T-helper 1 cell treated with Interleukin-12 subunit alpha and Interleukin-12 subunit beta and Interleukin-4 antibody, amounts not matched to agents 30 ng/mL and 1 ng/mL, for 36 hours (primary cell): ENCODE measurements at places on chromosomes 7 and 10. TPM values are rescaled to one million over a fixed set of nuclear protein-coding genes. Genes with fewer than 3 reads are reported as not detected.

Gene FOXK1
- 38.3 and 39.5 TPM in 2 replicates for total RNA-seq

Gene NME8
- not detected in 2 replicates for total RNA-seq

Gene PRXL2A
- total RNA-seq = 8.2 and 9.6 TPM in 2 replicates

Gene SLC18A2
- total RNA-seq = not detected in 2 replicates

Gene SEPTIN7
- 219 TPM in 2 replicates for total RNA-seq

Gene CPA5
- 0.90 and 0.91 TPM in 2 replicates for total RNA-seq

Gene WDFY4
- total RNA-seq = 0.10 and 0.29 TPM in 2 replicates

Gene RTKN2
- 7.2 and 7.8 TPM in 2 replicates for total RNA-seq

Gene SFXN2
- total RNA-seq = 20.9 and 25.6 TPM in 2 replicates

Gene DYDC2
- not detected in 2 replicates for total RNA-seq

Gene KIAA1217
- 4.6 and 5.3 TPM in 2 replicates for total RNA-seq

Gene ELFN1
- 0.10 and 0.17 TPM in 2 replicates for total RNA-seq

Gene ADARB2
- 0.17 and 0.37 TPM in 2 replicates for total RNA-seq

Gene SPDYE16
- 0.05 and 0.27 TPM in 2 replicates for total RNA-seq

Gene CYP3A7
- not detected in 2 replicates for total RNA-seq
